ENCODE measurements at places on chromosomes 4 and X.

DNA sequence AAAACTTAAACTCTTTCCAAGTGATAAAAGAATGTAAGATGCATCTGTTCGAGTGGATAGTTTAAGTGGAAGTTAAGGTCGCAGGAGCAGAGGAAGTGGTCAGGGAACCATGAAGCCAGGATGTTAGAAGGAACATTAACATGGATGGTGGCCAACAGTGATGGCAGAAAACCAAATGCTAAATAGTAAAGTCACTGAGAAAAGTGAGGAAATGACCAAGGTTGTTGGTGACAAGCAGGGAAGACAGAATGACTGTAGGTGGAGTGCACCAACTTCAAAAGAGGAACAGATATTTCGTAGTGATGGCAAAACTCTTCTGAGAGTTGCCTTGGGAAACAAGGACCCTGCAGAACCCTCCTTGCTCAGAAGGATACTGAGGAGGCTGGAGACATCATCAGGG is 226.2 kb downstream of the PALLD start:
- H3K27ac ChIP-seq, result no peak overlapping the region
- no peaks in the 10 kb centered on the region for H3K27me3 ChIP-seq
- no peaks in the 10 kb centered on the region for H3K36me3 ChIP-seq
- DNase-seq, result no peak

- H3K36me3 ChIP-seq, result no peaks in the 10 kb centered on the region
- no peak overlapping the region for H3K4me3 ChIP-seq
- peaks cover 16% of the 10 kb centered on the region for H3K27me3 ChIP-seq
Measured at GRCh38 chr4:155809835-155810234, 51.0 kb downstream of the GUCY1B1 start.

DNA sequence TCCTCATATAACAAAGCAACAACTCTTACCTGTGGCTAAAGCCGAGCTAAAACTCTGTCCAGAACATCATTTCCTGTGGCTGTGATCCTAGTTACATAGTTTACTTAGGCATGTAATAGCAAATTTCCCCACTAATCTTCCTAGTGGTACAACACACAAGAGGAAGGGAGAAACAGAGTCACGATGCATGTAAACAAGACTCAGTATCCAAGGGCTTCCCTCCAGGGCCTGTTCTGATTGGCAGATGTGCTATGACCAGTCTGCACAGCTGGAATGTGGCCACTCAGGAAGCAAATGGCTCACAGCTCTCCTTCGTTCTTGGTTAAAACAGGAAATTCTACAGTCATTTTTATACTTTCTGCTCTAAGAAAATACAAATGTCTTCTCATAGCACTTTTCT is 49.2 kb upstream of the PRSS48 start:
- no peak for DNase-seq
- H3K4me3 ChIP-seq, result no peak overlapping the region
- no peaks in the 10 kb centered on the region for H3K4me1 ChIP-seq
- H3K27me3 ChIP-seq, result peaks cover 63% of the 10 kb centered on the region
- H3K36me3 ChIP-seq, result no peaks in the 10 kb centered on the region

DNA sequence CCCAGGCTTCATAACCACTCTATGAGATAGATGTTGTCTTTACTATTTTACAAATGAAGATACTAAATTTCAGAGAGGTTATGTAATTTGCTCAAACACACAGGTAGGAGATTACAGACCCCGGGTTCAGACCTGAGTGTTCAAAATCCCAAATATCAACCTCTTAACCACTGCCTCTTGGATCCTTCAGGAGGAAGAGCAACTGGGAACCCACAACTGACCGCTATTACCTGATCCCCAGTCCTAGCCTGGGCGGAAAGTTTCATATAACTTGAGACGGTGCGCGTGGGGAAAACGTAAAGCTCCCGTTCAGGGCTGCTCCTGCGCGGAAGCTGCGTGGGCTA is 8.9 kb upstream of the PRDM8 start:
- peaks cover 6% of the 10 kb centered on the region for H3K36me3 ChIP-seq
- H3K4me1 ChIP-seq, result peaks cover 20% of the 10 kb centered on the region
- DNase-seq, result no peak

DNA sequence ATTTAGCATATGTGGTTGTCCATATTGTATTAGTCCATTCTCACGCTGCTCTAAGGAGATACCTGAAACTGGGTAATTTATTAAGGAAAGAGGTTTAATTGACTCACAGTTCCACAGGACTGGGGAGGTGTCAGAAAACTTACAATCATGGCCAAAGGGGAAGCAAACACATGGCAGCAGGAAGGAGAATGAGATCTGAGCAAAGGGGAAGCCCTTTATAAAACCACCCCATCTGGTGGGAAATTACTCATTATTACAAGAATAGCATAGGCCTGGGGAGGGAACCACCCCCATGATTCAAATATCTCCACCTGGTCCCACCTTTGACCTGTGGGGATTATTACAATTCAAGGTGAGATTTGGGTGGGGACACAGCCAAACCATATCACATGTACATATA is 122.6 kb upstream of the ANK2 start:
- no peaks in the 10 kb centered on the region for H3K4me1 ChIP-seq
- no peak for DNase-seq

DNA sequence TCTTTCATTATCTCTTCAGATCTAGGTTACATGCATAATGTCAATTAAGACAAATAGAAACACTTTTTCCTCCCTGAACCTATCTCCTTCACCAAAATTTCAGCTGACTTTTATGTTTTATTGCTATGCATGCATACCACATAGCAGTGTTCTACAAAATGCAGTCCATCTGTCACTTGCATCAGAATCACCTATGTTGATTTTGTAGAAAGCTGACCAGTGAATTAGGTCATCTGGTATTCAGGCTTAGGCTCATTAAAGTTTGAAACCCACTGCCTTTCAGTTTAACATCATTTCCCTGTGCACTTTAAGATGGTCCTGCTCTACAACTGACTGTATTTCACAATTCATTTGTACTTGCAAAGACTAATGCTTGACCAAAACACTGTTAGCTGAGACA is 277.9 kb downstream of the CFAP299 start:
- H3K4me1 ChIP-seq, result peaks cover 7% of the 10 kb centered on the region
- H3K27ac ChIP-seq, result no peak overlapping the region
- no peak for DNase-seq

GRCh38 chrX:17488036-17488435 is 113.0 kb downstream of the NHS start:
- DNase-seq, result no peak
- no peaks in the 10 kb centered on the region for H3K36me3 ChIP-seq
- H3K27me3 ChIP-seq, result no peaks in the 10 kb centered on the region
- no peak overlapping the region for H3K4me3 ChIP-seq

GRCh38 chr4:96009427-96010119 is 169.7 kb downstream of the PDHA2 start:
- H3K4me3 ChIP-seq, result no peak overlapping the region
- H3K4me1 ChIP-seq, result no peaks in the 10 kb centered on the region
- no peaks in the 10 kb centered on the region for H3K36me3 ChIP-seq
- no peaks in the 10 kb centered on the region for H3K27me3 ChIP-seq

GRCh38 chr4:129901205-129901604 is 805.3 kb downstream of the C4orf33 start:
- H3K27me3 ChIP-seq, result no peaks in the 10 kb centered on the region
- no peak for DNase-seq
- no peak overlapping the region for H3K4me3 ChIP-seq
- no peak overlapping the region for H3K27ac ChIP-seq
- no peaks in the 10 kb centered on the region for H3K4me1 ChIP-seq
- no peaks in the 10 kb centered on the region for H3K36me3 ChIP-seq

All from T-helper 17 cell (primary cell).